Right ventricle myocardium inferior (tissue), 1 donor: ENCODE measurements at places on chromosomes 7 and 10.
A peak's percentile ranks its signal among the peaks of the same experiment; 100 is the strongest.

- no peak for DNase-seq
These were observed 71.5 kb upstream of the ANLN start for GRCh38 chr7:36318116-36318515.

DNA sequence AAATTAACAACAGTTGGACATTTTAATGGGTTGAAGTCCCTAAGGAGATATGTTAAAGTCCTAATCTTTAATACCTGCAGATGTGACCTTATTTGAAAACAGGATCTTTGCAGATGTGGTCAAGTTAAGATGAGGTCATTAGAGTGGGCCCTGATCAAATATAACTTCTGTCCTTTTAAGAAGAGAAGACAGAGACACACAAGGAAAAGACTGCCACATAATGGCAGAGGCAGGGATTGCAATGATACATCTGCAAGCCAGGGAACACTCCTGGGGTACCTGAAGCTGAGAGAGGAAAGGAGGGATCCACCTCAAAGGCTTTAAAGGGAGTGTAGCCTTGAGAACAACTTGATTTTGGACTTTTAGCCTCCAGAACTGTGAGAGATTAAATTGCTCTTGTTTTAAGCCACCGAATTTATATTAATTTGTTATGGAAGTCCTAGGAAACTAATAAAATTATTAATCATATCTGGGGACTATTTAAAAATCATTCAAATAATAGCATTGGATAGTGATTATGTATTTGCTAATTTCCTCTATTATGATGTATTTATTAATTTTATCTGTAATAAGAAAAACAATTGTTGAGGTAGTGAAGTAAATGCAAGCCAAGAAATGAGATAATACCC is 700.0 kb upstream of the PCDH15 start:
- no peak for DNase-seq

DNA sequence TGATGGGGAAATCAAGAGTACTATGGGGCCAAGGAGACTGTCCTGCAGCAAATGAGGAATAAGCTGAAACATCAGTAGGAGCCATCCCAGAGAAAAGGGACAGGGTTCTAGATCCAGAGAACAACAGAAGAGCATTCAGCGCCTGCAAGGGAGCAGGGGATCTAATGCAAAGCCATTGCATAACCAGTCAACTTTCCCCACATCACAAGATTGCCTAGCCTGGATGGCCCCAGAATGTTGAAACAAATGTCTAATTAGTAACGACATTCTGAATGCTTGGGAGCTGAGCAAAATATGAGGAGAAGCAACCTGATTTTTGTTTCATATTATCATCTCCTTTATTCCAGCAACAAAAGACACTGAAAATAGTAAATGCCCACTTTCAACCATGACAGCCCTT is 2.7 kb upstream of the MPP7 start:
- DNase-seq: no peak

GRCh38 chr10:48503293-48503911 is 101.5 kb downstream of the ARHGAP22 start:
- DNase-seq: no peak

DNA sequence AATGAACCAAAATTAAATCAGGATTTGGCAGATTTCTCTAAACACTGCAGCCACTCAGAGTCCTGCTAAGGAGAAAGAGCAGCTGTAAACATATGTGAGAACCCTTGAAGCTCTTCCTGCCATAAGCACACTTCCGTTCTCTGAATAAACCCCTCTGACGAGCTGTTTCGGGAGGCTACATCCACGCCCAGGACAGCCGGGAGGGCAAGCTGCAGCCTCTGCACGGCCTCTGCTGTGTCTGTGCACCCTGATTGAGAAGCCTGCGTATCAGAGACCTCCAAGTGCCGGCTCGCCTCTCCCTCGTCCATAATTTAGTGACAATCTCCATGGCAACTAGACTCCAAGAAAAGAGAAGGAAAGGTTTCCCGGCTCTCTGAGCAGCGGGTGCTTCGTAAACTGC is 114.4 kb downstream of the PTPRN2 start:
- DNase-seq: no peak

- no peak for DNase-seq
These were observed 93.1 kb upstream of the ZPBP start for GRCh38 chr7:50185951-50186682.

GRCh38 chr10:69407621-69408301 is 9.0 kb downstream of the TACR2 start:
- DNase-seq: peak; percentile 71

- DNase-seq: no peak
These were observed 85.2 kb upstream of the PLPP4 start for GRCh38 chr10:120371856-120372255.

DNA sequence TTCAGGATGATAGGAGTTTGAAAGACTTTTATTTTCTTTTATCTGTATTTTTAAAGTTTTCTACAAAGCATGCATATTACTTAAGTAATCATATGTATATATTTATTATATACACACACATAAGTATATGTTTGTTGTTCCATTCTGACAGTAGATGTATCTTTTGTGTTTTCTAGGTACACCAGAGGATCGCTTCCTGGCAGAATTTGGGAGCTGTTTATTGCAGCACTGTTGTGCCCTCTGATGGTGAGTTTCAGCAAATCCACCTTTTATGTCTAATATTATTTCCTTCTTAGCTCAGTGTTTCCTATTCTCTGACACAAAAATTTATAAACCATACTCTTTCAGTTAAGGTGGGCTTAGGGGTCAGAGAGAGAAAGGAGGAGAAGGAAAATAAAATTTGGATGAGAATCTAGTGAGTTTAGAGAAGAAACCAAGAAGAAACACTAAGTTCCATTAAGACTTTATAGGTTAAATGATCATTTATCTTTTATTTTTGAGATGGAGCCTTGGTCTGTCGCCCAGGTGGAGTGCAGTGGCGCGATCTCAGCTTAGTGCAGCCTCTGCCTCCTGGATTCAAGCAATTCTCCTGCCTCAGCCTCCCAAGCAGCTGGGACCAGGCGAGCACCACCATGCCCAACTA is 59.2 kb upstream of the OIT3 start:
- no peak for DNase-seq

DNA sequence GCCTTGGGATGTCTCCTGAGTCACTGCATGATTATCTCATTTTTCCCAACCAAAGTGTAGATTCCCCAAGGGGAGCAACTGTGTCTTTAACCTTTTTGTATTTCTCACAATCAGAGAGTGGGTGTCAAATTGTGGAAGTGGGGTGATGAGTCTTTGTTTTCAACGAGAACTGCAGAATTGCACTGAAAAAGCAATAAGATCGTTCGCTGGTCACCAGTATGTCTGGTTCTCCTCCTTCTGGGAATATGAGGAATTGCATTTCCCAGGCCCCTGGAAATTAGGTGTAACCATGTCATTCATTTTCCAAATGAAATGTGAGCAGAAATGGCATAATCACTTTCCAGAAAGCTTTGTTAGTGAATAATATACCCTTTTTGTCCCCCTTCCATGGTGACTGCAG is 326.9 kb downstream of the GPAM start:
- no peak for DNase-seq

DNA sequence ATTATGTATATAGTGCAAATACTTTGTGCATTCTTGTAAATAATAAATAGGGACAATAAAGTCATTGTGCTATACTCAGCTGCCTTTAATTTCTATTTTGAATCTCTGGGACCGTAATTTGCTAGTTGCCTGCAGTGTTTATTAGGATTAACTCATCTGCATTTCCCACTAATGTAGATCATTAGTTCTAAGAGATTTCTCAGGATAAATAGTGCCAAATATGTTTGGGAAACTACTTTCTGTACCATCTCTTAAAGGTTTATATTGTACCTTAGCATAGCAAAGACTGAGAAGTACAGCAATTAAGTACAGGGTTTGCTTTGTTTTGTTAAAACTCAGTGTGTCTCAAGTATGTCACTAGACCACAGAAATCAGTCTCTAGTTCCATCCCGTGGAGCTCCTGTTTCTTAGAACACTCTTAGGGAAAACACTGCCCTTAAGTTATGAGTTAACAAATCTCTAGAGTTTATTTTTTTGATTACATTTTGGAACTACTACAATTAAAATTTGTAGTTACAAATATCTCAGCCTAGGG is 26.0 kb downstream of the ADD3 start:
- no peak for DNase-seq
